ENCODE measurements at places on chromosomes 2 and 18. TPM values are rescaled to one million over a fixed set of nuclear protein-coding genes. Genes with fewer than 3 reads are reported as not detected.
A peak's percentile ranks its signal among the peaks of the same experiment; 100 is the strongest.

DNA sequence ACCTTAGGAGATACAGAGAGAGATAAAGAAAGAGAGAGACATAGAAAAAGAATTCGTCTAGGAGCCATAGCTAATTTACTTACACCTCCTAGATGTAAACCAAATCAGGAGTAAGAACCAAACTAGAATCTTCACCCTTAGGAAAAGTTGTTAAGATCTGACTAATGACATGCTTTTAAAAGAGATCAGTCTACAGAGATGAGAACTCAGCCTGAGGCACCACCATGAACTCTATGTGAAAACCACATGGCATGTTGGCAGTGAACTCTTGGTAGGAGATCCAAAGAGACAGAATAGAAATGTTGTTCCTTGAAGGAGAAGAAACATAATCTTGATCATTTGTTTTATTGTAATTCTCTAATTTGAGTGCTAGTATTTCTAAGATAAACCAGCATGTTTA, 585.4 kb upstream of the ID2 start:
- DNase-seq = no peak

DNA sequence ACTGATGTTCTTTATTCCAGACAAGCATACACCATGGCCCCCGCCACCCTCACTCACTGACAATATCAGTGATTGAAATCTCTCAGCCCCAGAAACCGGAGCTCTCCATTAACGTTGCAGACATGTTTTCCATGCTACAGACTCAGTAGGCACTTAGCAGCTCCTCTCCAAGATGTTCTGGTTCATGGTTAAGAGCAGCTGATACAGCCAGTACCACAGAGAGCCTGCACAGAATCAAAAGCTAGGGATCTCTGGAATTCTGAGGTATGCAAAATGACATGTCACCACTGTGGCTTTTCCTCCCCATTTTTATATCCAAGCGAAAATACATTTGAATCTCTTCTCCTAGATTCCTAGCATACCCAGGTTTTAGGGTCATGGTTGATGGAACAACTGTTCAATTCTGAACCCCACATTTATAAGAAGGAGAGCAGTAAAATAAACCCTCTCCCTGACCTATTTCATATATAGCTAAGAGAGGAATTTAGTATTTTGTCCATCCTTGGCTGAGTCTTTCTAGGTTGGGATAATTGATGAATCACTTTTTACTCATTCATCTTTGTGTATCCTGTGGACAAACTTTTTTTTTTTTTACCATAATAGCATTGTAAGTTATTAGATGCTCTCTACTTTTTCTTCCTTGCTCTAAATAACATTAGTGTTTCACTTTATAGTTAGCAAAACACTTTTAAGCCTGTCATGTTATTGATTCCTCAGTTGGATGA, 488.4 kb upstream of the PIK3C3 start:
- no peak for DNase-seq

GRCh38 chr2:10777842-10778723, 34.5 kb downstream of the PDIA6 start:
- DNase-seq = no peak

- no peak for DNase-seq
Measured at GRCh38 chr2:660029-660428, 17.2 kb downstream of the TMEM18 start.

- no peak for DNase-seq
Measured at GRCh38 chr18:28081516-28081915, 95.4 kb downstream of the CDH2 start.

DNA sequence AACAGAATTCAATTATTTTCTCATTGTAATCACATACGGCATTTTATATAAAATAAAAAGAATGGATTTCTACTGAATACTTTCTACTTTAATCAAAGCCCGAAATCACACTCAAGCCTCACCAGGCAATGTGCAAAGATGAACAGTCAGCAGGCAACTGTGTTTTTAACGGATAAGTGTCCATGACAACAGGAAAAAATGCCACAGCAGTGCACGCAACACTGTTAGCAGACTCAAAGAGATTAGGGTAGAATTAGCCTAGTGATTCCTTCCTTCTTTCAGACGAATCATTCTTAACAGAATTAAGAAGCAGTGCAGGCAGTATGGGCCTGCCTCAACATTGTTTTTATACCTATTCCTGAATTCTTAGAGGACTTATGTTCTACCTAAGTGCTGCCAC, 135.6 kb downstream of the CDH2 start:
- peak; percentile 1 for DNase-seq

The OR6B2 gene
- not detected for total RNA-seq

The VWA3B gene
- 0.13 TPM for total RNA-seq

All from dermis microvascular lymphatic vessel endothelial cell (primary cell).